ENCODE measurements at places on chromosomes 13 and 19.

- DNase-seq: peak; percentile 87
These were observed 712 bp downstream of the BBC3 start for GRCh38 chr19:47230054-47230920.

DNA sequence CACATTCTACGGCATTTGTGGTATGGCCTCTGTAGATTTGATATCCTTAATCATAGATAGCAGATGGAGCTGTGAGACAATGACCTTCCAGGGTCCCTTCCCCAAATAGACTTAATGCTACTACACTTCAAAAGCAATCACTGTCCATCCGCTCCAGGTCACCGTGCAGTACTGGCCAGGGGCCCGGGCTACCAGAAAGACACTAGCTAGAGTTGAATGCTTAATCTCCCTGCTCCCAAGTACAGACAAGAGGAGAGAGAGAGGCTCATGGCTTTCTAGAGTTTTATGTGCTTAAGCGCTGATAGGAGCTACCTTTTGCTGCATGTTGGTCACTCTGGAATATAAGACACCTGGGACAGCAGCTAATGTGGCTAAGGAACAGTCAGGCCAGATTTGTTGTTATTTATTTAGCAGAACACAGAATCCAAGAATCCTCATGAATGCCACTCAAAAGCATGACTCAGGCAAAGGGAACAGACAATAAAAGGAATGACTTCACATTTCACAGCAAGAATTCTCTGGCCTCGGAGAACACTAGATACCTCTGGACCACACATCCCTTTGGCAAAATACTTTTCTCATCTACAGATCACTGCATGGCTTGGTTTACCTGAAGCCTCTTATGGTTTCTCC is 165.0 kb downstream of the LACC1 start:
- DNase-seq: no peak

DNA sequence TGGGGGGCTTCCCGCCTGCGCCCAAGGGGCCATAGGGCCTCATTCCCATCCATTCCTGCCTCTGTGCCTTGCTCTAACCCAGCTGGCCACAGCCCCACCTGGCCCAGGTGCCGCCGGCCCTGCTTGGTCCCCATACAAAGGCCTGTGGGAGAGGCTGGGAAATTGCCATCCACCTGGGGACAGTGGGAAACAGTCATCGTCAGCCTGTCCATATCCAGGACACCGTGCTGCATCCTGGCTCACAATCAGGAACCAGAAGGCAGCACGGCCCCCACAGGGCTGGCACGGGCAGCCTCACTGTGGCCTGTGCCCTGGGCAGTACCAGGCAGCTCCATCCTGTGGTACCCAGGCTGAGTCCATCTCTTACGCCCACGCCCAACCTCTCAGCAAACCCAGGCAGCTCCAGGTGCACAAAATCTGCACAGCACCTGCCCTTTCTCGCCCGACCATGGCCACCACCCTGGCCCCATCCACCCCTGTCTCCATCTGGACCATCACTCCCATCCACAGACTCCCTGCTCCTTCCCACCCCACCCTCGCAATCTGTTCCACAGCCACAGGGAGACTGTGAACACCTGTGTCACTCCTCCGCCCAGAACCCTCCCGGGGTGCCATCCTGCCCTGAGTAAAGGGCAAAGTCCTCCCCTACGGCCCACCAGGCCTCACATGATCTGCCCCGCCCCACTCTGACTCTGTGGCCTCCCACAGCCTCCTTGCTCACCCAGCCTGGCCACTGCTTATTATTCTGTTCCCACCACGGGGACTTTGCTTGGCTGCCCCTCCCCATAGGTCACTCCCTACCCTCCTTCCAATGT is 21.1 kb upstream of the FBXO27 start:
- DNase-seq: no peak

DNA sequence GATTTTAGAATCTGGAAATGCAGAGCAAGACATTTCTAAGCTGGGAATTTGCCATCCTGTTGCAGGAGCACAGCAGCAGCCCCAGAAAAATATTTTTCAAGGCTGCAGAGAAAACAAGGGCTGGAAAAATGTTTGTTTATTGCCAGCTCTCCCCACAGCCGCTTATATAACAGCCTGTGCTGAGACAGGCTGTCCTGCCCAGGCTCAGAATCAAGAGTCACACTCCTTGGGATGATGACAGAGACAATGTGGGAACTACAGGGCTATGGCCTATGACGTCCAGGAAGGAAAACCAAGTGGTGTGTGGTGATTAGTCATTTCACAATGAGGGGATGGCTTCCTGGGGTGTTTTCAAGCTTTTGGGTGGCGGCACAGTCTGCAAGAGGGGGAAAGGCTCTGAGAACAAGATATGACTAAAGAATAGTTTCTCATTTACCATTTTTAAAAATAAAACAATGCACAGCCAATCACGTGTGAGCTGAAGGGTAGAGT is 136.3 kb upstream of the SERP2 start:
- DNase-seq: peak; percentile 29

- no peak for DNase-seq
These were observed 64.7 kb downstream of the DNAJC15 start for GRCh38 chr13:43088093-43088511.

All from activated CD8-positive, alpha-beta T cell treated with anti-CD3 and anti-CD28 coated beads, Interleukin-2, amount 10 ng/mL, durations not matched to agents 7 days and 5 days (primary cell).